Endothelial cell of umbilical vein (primary cell): ENCODE measurements at places on chromosomes 12 and 14. TPM values are rescaled to one million over a fixed set of nuclear protein-coding genes. Genes with fewer than 3 reads are reported as not detected.

- no peak for DNase-seq
These were observed 136.7 kb upstream of the SLC35F4 start for GRCh38 chr14:58002618-58003017.

DNA sequence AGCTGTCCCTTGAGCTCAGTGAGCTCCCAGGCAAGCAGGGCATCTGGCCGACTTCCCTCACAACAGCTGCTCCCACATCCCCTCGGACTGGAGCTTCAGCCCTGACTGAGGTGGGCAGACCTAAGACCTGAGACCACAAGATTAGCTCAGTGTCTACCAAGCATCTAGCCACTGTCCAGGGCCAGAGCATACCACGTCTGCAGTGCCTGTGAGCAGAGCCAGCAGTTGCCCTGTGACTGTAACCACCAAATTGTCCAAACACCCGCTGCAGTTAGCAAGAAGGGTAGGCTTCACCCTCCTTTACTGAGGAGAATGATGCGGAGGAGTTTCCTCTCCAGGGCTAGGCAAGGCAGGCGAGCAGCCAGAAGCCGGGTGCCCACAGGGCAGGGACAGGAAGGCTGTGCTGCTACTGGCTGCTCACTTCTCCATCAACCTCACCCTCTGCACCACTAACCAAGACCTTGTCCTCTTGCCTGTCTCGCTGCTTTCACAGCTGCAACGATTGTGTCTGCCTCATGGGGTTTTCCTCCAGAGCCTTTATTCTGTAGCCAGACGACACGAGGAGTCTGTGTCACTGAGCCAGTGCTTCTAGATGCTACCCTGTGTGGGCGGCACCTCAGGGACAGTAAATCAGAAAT is 53.9 kb downstream of the ANAPC7 start:
- no peak for DNase-seq

DNA sequence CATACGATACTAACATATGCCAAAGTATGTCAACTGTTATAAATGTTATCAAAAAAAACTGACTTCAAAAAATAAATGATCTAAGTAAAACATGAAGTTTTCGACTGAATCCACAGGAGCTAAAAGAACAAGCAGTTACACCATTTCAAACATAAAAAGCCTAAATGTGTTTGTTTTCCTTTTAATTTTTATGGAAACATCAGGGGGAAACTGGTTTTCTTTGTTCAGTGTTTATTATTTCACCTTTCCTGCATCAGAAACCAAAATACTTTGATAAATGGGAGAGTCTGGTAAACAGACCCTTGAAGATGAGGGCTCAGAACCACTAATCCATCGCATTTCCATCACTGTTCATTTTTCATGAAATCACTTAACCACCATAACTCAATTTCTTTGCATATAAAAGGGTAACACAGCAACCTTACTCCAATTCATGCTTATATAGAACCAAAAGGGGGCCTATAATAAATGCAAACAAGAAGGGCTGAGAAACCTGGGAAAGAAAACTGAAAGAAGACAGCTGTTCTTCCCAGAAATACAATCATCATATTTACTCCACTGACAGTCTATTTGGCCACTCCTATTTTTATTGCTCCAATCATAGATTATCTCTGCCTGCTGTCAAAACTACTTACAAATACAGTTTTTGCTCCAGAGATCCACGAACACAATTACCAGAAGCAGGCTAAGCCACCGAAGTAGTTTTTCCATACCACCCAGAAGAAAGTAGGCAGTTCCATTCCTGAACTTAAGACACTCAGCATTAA is 17.0 kb downstream of the FGD6 start:
- peak; percentile 52 for DNase-seq

GRCh38 chr14:67232066-67232465 is 9.2 kb upstream of the PALS1 start:
- no peak for DNase-seq

DNA sequence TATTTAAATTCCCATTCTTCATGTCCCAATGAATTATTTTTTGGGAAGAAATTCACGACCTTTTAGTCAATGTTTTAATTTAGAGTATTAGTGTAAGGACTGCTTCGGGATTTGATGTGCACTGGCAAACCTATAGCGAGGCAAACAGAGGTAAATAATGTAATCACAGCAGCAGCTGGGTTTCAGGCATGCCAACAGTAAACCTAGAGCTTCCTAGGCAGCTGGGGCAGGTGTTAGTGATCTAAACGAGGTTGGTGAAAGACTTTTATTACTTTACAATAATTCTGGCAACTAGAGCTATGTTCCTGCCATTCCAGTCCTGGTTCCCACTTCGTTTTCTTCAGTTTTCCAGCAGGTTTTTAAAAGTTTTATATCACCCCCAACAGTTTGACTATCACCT is 1036.4 kb upstream of the FOXG1 start:
- DNase-seq = no peak

GRCh38 chr12:30485230-30485890 is 210.3 kb downstream of the IPO8 start:
- no peak for DNase-seq

- DNase-seq = no peak
These were observed 14.0 kb downstream of the SYNE3 start for GRCh38 chr14:95502381-95502950.

- DNase-seq = peak; percentile 32
These were observed 49.2 kb downstream of the FBXL14 start for GRCh38 chr12:1544996-1545700.

DNA sequence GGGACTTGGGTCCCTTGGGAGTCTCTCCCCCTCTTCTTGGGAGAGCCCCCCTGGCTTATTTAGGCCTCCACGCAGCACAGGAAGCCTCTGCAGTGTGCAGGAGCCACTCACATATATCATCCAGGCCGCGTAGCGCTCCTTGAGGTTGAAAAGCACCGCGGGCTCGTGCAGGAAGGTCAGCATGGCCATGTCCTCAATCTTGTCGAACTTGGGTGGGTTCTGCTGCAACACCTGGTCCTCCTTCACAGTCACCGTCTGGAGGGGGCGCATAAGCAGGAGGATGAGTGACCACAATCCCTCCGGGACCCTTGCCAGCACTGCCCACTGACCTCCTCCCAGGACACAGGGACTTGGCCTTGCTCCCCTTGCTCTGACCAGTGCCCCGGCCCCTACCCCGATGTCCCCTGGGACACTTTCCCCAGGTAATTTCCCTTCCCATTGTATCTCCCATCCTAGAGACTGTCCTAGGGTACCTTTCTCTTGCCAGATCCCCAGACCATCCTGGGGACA is 2.5 kb downstream of the MYH6 start:
- no peak for DNase-seq

DNA sequence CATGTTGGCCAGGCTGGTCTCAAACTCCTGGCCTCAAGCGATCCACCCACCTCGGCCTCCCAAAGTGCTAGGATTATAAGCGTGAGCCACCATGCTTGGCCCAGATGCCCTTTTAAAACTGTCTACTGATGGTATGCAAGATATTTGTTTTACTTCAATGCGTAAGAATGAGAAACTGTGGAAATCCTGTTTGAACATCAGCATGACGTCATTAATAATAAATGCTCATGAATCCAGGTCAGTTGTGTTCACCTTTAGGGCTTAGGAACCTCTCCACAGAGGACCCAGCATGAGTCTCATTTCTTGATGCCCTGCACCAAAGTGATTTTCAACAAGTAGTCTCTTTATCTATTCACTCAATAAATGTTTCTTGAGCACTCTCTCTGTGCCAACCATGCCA is 34.5 kb upstream of the FOS start:
- DNase-seq = no peak

- DNase-seq = no peak
These were observed 15.2 kb upstream of the NAA30 start for GRCh38 chr14:57375156-57375555.

DNA sequence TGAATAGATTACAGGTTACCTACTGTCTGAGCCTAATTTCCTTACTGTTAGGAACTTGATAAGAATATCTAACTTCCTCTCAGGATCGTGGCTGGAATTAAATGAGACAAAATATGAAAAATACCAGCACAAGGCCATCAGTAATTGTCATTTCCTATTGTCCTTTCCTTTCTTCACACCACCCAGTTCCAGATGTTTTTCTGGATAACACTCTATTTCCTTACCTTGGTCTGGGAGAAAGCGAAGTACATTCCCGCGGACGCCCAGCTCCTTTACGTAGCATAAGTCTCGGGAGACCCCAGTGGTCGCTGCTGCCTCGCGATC is 376 bp downstream of the GDF3 start:
- DNase-seq = peak; percentile 94

- no peak for DNase-seq
These were observed 169.9 kb downstream of the PRKD1 start for GRCh38 chr14:29757711-29758233.

- DNase-seq = no peak
These were observed 138.4 kb upstream of the PARP11 start for GRCh38 chr12:4011597-4011996.

GRCh38 chr14:100256339-100256895 is 17.5 kb downstream of the YY1 start:
- no peak for DNase-seq

DNA sequence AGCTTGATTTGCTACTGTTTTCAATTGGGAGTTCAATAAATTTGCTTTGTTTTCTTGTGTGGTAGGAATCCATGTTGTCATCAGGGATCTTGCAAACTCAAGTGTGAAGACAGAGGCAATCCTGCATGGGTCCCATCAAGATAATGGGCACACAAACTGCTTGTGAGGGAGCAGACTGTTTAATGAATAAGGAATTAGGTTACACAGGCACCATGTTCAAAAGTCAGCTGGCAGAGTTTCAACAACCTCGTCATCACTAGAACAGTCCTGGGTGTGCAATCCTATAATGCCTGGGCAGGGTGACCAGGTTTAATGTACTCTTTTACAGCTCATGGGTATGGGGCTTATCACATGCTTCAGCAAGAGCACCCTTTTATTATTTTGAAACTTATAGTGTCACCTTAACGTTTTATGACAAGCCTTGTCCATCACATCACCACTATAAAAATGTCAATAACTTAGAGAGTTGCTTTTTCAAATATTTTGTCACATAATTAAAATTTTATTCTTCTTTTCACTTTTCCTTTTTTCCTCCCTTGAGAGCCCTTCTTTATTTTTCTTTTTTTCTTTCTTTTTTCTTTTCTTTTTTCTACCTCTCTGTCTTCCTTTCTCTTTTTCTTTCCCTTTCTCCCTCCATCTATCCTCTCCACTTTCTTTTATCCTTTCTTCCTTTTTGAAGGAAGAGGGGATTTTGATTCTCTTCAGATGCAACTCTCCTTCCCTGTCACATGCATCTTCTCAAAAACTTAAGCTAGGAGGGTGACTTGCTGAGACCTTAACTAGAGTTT is 252.2 kb upstream of the ATP2B1 start:
- no peak for DNase-seq

DNA sequence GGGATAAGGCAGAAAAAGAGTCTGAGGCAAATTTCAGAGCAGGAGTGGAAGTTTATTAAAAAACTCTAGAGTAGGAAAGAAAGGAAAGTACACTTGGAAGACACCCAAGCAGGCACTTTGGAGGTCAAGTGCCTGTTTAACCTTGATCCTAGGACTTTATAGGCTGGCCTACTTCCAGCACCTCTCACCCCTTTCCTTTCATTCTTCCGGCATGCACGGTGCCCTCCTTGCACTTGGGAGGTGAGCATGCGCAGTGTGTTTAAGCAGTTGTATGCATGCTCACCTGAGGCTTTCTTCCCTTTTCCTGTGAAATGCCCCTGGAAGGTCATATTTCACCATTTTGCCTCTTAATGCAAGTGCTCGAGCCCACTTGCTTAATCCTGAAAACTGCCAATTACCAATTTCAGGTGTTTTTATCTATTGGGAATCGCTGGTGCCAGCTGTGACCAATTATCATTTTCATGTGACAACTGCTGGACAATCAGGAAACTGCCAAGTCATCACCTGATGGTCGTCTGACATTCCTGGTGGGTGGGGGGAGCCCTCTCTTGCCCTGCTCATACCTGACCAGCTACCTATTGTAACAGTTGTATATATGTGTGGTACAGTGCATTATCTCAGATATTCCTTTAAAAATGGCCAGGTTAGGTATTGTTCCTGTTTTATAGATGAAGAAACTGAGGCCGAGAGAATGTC is 53.5 kb downstream of the SUDS3 start:
- DNase-seq = no peak

DNA sequence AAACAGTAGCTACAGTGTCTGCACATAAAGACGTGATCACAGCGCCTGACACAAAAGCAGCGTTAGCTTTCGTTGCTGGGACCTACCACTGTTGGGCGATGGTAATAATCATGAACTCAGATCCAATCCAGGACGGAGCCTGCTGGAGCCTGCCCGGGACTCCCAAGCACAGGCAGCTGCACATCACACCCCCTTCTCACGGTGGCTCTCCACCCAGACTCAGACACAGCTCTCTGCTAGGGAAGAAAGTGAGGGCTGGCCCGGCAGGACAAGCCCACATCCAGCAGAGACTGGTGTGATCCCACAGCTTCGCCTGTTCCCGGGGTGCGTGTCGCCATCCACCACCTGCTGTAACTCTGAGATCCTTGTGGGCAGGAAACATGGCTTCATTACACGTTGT is 49.9 kb upstream of the FOXN3 start:
- DNase-seq = no peak

DNA sequence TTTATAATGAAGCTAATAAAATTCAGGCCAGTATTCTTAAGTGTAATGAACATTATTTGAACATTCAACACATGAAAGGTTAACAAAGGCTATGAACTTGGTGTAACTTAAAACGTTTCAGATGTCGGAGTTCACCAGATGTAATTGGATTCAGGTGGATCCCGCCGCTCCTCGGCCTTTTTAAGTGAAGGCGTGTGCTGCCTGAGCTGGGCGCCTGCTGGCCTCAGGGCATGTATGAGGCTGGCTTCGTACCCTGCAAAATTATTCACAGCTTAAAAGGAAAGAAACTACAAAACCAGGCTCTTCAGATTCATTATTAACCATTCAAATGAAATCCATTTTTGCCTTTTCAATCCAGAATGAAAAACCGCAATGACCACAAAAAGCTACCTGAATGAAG is 69.9 kb downstream of the WIF1 start:
- DNase-seq = no peak

The B4GALNT1 gene
- 0.25 and 0.35 TPM in 2 replicates for total RNA-seq

The PAPOLA gene
- 164 and 184 TPM in 2 replicates for total RNA-seq

The SYCP3 gene
- 0.25 and 0.29 TPM in 2 replicates for total RNA-seq

The ARHGAP9 gene
- 0.38 TPM in 1 of 2 replicates, not detected in the other for total RNA-seq

The PSMC6 gene
- total RNA-seq = 92.1 and 103 TPM in 2 replicates

The SOCS2 gene
- total RNA-seq = 4.1 and 5.6 TPM in 2 replicates

The DACT1 gene
- 0.27 and 0.37 TPM in 2 replicates for total RNA-seq

The CCDC175 gene
- total RNA-seq = not detected in 2 replicates

The CDC42BPB gene
- 131 and 136 TPM in 2 replicates for total RNA-seq

The CD27 gene
- total RNA-seq = not detected in 2 replicates

The CPNE6 gene
- not detected in 2 replicates for total RNA-seq

The ITGB7 gene
- total RNA-seq = not detected in 2 replicates

The ZFYVE26 gene
- 26.3 and 27.7 TPM in 2 replicates for total RNA-seq
